ENCODE measurements at places on chromosomes 13 and 19. TPM values are rescaled to one million over a fixed set of nuclear protein-coding genes. Genes with fewer than 3 reads are reported as not detected.
A peak's percentile ranks its signal among the peaks of the same experiment; 100 is the strongest.

The COL4A1 gene
- total RNA-seq = 549 TPM

- H3K27ac ChIP-seq = no peak overlapping the region
- no peak overlapping the region for H3K4me3 ChIP-seq
- no peaks in the 10 kb centered on the region for H3K27me3 ChIP-seq
- DNase-seq = no peak
- no peaks in the 10 kb centered on the region for H3K36me3 ChIP-seq
- H3K4me1 ChIP-seq = no peaks in the 10 kb centered on the region
Measured at GRCh38 chr19:40623403-40624251, 22.5 kb downstream of the LTBP4 start.

DNA sequence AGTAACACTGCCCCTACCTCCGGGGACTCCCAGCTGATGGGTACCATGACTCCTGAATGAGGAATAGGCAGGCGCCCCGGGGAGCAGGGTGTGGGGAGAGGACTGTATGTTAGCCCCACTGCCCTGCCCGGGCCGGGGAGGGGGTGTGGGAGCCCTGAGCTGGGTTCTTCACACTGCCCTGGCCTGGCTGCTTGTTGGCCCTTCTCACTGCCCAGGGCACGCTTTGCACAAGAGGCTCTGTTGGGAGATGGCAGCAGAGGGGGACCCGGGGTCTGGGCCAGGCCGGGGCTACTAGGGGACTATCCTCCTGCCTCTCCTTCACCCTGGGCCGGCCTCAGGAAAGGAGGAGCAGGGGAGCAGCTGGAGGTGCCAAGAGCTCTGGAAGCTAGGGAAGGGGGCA is 19.3 kb upstream of the KCTD15 start:
- no peak overlapping the region for H3K27ac ChIP-seq
- no peak overlapping the region for H3K4me3 ChIP-seq
- DNase-seq = no peak
- peaks cover 20% of the 10 kb centered on the region for H3K27me3 ChIP-seq
- H3K4me1 ChIP-seq = peaks cover 15% of the 10 kb centered on the region

DNA sequence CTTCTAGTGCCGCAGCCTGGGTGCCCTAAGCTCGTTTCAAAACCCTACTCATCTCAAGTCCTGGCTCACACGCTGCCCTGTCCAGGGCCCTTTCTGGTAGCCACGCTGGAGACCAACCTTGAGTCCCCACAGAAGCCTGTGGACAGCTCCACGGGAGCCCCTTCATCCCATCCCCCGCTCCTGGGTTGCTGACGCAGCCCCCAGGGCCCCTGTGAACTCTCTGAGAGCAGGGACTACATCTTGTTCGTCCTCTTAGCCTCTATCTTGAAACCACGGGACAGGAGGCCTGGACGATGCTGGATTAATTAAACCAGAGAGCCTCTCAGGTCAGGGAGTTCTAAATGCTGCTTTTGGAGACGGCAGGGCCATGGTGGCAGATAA is 7.4 kb downstream of the MLLT1 start:
- DNase-seq = no peak
- H3K4me1 ChIP-seq = peaks cover 69% of the 10 kb centered on the region
- H3K4me3 ChIP-seq = peak overlapping the region; percentile 54
- peak overlapping the region; percentile 97 for H3K27ac ChIP-seq

All from GM23248 (cell line).